ENCODE measurements at places on chromosomes 12 and 14.

DNA sequence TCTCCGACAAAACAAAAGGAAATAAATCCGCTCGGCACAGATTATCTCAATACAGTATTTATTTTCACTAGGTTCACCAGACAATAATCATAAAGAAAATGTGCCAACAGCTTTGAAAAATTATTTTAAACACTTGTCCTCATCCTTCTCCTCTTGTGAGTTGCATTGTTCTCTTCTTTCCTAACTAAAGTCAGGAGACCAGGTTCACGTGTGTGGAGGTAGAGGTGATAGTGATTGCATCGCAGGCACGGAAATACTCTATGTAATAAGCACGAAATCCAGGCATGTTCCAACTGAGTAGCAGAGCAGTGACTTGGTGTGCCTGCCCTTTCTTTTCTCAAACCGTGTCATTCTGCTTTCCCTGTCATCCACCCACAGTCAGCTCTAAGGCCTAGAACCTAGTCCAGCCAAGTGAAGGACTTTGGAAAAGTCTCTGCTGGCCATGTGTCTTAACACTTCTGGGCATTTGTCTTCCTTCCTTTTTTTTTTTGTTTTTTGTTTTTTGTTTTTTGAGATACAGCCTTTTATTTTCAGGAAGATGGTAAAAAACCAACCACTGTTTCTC, 939 bp upstream of the SEL1L start:
- DNase-seq = no peak

GRCh38 chr14:74843653-74844052, 32.3 kb downstream of the PROX2 start:
- no peak for DNase-seq

DNA sequence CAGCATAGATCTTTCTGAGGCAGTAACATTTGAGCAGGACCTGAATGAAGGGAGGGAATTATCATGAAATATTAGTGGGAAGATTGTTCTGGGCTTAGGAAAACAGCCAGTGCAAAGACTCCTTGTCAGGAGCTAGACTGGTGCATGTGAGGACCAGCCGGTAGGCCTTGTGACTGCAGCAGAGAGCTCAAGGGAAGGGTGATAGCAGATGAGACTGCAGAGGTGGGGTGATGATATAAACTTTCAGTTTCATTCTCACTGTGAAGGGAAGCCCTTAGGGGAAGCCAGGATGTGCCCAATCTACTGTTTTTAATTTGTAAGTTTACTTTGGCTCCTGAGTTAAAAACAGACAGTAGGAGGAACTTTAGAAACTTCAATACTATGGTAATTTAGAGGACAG, 12.4 kb downstream of the IL22 start:
- peak; percentile 6 for DNase-seq

DNA sequence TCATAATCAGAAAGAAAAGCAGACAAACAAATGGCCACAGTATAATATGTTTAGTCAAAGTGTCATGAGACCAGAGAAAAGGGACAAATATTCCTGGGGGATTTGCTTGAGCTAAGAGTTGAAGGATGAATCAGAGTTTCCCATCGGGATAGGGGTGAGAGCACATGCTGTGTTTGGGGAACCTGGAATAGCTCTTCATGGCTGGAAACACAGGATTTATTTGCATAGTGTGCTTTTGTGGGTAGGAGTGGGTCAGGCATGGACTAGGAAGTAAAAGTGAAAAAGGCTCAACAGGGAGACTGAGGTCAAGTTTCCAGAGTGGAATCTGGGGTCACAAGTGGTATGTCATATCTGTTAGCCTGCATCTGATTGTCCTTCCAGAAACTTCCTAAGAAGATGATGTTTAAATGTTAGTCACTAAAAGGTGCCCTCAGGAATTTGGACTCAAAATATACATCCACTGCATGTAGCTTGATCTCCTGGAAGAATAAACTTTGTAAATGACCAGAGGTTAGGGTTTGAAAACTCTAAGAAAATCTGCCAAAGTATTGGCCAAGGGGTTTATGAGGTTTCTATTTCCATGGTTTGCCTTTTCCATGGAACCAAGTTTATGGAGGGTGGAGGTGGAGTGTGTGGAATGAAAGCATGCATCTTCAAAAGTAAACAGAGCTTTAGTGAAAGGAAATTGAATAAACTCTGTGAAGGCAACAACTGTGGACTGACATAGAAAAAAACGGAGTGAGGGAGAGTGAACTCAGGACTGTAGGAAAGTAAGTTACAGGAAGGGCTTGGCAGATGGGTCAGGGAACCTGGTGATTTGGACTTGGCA, 344.6 kb downstream of the C12orf75 start:
- DNase-seq = no peak

- no peak for DNase-seq
These were observed 295.7 kb downstream of the CEP128 start for GRCh38 chr14:80645667-80646413.

DNA sequence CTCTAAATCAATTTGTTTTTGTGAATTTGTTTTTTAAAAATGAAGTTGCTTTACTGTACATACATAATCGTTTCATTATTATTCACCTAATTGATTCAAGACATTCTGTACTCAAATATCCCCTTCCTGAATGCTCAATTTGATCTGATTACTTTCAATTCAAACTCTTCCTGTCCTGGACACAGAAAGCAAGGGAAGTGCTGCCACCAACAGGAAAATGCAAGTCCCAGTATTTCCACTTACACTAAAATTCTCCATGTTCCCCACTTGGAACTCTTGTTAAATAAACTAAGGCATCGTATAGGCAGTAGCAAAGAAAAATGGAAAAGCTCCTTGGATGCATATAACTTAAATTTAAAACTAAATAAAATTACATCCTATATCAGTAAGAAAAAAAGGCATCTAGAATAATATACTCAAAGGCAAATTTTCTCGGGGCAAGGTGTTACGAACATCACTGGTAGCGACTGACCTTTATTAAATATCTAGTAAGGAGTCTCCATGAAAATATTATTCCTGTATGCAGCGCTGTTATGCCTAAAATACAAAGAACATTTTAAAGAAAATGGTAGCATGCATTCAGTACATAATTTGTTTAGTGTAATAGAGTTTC, 72.0 kb upstream of the DBX2 start:
- DNase-seq = no peak

DNA sequence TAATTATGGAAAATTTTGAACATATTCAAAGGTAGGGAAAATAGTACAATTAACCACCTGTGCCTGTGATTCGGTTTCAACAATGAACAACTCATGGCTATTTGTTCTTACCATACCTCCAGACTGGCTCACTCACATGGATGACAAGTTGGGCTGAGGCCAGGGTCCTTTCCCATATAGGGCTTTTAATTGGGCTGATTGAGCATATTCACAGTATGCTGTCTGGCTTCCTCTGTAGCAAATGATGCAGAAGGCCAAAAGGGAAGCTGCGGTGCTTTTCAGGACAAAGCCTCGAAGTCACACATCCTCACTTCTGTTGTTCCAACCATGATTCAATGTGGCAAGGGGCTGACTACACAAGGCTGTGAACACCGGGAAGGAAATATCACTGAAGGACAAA, 297.5 kb upstream of the SLC16A7 start:
- no peak for DNase-seq

DNA sequence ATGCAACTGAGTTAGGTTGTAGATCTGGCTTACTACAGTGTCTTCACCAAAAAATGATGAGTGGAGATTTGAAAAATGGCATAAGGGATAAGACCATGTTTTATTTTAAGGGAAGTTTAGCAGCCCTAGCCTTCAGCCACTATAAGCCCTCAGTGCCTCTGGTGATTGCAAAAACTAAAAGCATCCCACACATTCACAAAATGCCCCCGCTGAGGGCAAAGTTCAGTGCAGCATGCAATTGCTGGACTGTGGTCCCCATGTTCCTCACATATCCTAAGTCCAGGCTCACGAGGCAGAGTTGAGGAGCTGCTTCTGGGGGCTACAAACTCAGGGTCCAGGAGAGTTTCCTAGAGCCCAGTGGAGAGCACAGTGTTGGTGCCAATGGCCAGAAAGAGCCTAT, 29.6 kb upstream of the NCOR2 start:
- DNase-seq = no peak

- peak; percentile 24 for DNase-seq
These were observed 235.2 kb downstream of the PCNX1 start for GRCh38 chr14:71142375-71143038.

DNA sequence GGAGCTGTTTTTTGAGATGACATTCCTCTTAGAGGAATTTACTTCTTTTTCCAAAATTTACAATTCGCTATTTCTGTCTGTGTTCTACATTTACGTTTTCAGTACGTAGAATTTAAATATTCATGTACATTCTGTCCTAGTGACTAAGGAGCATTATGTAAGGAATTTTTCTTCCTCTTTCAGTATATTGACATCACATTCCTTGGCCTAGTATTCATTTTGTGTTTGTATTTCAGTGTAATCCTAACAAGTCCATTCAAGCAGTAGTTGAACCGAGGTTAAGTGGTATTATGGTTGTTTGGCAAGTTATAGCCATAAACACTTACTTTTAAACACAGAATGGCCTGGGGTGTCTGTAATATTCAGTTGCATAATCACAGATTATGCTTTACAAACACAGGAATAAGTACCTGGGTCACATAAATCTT, 465.2 kb downstream of the PCNX1 start:
- no peak for DNase-seq

GRCh38 chr12:70045514-70045913, 197.7 kb upstream of the CNOT2 start:
- no peak for DNase-seq

- DNase-seq = no peak
These were observed 8.1 kb downstream of the CORO1C start for GRCh38 chr12:108722992-108723766.

- no peak for DNase-seq
These were observed 1.1 kb downstream of the NUMB start for GRCh38 chr14:73457041-73457923.

GRCh38 chr14:65637780-65638179, 225.2 kb downstream of the FUT8 start:
- peak; percentile 78 for DNase-seq

GRCh38 chr12:117533687-117534086, 172.3 kb upstream of the NOS1 start:
- DNase-seq = no peak

- no peak for DNase-seq
These were observed 1096.0 kb upstream of the FLRT2 start for GRCh38 chr14:84433961-84434360.

GRCh38 chr14:43418324-43418723, 1088.8 kb downstream of the FSCB start:
- no peak for DNase-seq

GRCh38 chr12:63021116-63021515, 86.2 kb upstream of the PPM1H start:
- DNase-seq = no peak

- DNase-seq = no peak
These were observed 125.2 kb downstream of the BCL11B start for GRCh38 chr14:99146616-99147365.

- DNase-seq = no peak
These were observed 6.2 kb upstream of the CNOT2 start for GRCh38 chr12:70236990-70237389.

DNA sequence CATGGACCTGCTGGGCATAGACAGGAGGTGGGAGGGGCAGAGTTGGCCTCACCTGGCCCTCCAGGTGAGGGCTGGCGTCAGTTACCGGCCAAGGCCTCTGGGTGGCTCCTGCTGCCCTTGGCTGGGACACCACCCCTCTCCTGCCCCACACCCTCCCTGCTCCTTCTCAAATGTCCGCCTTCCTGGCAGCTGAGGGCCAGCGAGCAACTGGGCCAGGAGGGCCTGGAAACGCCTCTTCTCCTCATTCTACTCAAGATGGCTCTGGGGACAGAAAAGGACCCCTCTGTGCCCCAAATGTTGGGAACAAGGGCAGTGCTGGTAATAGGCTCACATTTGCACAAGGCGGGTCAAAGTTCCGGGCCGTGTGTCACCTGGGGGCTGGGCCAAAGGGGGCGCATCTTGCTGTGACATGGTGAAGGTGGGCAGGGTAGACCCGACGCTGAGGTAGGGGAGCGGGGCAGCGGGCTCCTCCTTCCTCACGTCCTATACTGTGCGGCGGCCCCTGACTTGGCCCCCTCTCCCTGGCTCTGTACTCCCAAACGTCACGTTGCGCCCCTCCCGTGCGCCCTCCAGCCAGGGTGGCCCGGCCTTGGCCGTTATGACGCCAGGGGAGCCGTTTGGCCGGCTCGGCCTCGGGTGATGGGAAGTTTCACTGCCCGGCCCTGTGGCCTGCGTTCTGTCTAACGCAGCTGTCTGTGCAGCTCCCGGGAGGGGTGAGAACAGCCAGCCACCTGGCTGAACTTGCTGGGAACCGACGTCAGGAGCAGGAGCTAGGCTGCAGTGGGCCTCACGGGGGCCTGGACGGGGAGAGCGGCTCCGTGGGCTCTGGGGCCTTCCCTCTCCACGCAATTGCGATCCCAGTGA, 18.0 kb upstream of the DLK1 start:
- DNase-seq = no peak

DNA sequence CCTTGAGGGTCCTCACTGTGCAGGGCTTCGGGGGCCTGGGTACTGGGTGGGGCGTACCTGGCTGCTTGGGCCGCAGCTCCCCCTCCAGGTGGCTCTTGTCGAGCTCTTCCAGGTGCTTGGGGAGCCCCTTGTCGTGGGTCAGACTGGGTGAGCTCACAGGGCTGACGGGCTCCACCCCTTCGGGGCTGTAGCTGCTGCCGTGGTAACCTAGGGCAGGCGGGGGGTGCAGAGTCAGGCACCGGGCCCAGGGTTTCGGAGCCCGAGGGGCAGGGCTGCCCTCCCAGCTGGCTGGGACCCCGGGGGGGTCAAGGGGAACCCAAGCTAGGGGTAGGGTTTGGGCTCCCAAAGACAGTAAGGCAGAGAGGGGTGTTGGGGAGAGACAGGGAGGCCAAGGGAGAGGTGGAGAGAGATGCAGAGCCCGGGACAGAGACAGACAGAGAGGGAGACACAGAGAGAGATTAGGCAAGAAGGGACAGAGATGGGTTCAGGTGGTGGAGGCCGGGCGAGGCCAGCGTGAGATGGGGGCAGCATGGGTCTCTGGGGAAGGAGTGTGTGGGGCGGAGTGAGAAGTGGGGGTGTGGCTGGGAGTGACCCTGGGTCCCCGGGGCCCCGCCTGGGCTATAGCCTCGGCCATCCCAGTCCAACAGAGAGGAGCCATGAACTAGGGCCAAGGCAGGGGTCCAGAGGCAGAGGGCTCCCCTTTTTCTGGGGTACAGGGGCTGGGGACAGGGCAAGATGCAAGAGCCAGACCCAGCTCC, 40.7 kb downstream of the RFLNA start:
- no peak for DNase-seq

DNA sequence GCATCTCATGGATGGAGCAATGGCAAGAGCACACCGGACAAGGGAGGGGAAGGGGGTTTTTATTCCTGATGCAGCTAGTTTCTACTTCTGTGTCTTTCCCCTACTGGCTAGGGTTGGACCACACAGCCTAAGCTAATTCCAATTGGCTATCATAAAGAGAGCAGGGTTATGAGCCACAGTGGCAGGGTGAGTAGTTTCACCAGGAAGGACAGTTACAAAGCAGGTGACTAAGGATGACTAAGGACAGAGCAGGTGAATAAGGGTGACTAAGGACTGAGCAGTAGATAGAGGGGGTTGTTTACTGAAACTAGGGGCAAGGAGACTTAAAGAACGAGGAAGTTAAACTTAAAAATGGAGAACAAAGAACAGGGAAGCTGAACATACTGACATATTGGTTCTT, 321.4 kb upstream of the SEL1L start:
- DNase-seq = no peak

Data from NK-92 treated with Interleukin-12 subunit alpha and Interleukin-12 subunit beta, amount 100 ng/mL, for 24 hours (cell line).